ENCODE measurements at places on chromosomes 7 and 10. TPM values are rescaled to one million over a fixed set of nuclear protein-coding genes. Genes with fewer than 3 reads are reported as not detected.

Gene PNLIPRP2
- not detected for total RNA-seq

Gene VENTX
- total RNA-seq: 0.81 TPM

Gene EMX2
- total RNA-seq: 46.1 TPM

Gene TSPAN15
- total RNA-seq: 156 TPM

Gene VPS37D
- total RNA-seq: 0.86 TPM

Gene EXOC6
- total RNA-seq: 16.6 TPM

Gene FAM25C
- not detected for total RNA-seq

Gene SFTPA1
- total RNA-seq: 0.91 TPM

Gene DDC
- total RNA-seq: not detected

Gene MNX1
- total RNA-seq: not detected

Gene KAZALD1
- 3.4 TPM for total RNA-seq

Gene CTBP2
- 94.5 TPM for total RNA-seq
